Right renal cortex interstitium (tissue), 3 donors: ENCODE measurements at places on chromosomes 12 and 14. TPM values are rescaled to one million over a fixed set of nuclear protein-coding genes. Genes with fewer than 3 reads are reported as not detected.

The TMEM132D gene
- 2.6 TPM for polyA plus RNA-seq

The BICD1 gene
- polyA plus RNA-seq: 24.3 TPM

The NOS1 gene
- 0.68 TPM for polyA plus RNA-seq

The SRP54 gene
- polyA plus RNA-seq: 72.5 TPM

The RPL10L gene
- 0.23 TPM for polyA plus RNA-seq

The ZC2HC1C gene
- 7.3 TPM for polyA plus RNA-seq

The PROX2 gene
- polyA plus RNA-seq: 0.86 TPM

The LRIG3 gene
- polyA plus RNA-seq: 33.2 TPM

The BRAP gene
- 21.1 TPM for polyA plus RNA-seq

The HCAR2 gene
- 0.31 TPM for polyA plus RNA-seq

The CCDC197 gene
- not detected for polyA plus RNA-seq

The CCDC177 gene
- 0.08 TPM for polyA plus RNA-seq

The ADAM21 gene
- polyA plus RNA-seq: 0.28 TPM

The GDF3 gene
- polyA plus RNA-seq: 0.55 TPM

The EXD2 gene
- polyA plus RNA-seq: 32.9 TPM

The PZP gene
- 0.60 TPM for polyA plus RNA-seq

The C14orf180 gene
- polyA plus RNA-seq: 0.11 TPM

The NGB gene
- not detected for polyA plus RNA-seq

The EIF2B2 gene
- polyA plus RNA-seq: 73.9 TPM

The KLRB1 gene
- 4.4 TPM for polyA plus RNA-seq

The GRIP1 gene
- polyA plus RNA-seq: 24.5 TPM

The GPR132 gene
- polyA plus RNA-seq: 0.40 TPM

The FRMD6 gene
- 17.7 TPM for polyA plus RNA-seq

The JAG2 gene
- 6.6 TPM for polyA plus RNA-seq

The IFI27L2 gene
- 25.7 TPM for polyA plus RNA-seq
